ENCODE measurements at places on chromosomes 4 and X.

GRCh38 chrX:16594490-16594889 lies 55.5 kb upstream of the S100G start:
- no peak for DNase-seq

DNA sequence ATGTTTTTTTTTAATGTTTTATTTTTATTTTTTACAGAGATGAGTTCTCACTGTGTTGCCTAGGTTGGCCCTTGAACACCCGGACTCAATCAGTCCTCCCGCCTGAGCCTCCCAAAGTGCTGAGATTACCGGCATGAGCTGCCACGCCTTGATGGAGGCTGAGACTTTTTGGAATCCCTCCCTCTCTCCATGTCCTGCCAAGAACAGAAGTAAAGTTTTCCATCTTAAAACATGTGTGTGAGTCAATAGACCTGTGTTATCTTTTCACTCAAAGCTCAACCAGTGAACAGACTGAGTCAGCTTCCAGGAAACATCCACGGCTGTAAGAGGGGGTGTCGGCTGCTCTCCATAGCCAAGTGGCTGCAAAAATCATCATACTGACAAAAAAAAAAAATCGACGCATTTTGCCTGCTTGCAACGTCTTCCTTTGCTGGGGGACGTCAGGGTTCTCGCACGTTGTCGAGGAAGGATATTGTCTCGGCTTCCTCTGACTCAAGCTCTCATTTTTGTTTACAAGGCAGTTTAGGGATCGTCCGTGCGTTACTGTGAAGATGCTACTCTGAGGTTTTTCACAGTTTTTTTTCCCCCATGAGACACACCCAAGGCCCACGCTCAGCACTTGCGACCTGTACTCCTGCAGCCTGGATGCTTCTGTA lies 10.0 kb upstream of the ASMTL start:
- no peak for DNase-seq

DNA sequence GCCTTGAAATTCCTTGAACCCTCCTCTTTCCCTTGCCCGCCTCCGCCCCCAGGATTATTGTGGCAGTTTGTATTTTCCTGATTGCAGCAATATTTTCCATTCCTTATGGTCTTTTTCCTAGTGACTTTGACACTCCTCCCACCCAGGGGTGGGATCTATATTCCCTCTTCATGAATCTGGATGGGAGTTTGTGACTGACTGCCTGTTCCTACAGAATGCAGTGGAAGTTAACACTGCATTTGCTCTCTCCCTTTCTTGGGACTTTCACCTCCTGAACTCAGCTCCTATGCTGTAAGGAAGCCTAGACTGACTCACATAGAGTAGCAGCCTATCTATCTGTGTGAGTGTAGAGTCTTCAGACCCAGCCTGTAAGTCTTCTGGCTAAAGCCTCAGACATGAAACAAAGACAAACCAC lies 2.2 kb downstream of the FUNDC2 start:
- peak; percentile 25 for DNase-seq

- peak; percentile 12 for DNase-seq
Measured at GRCh38 chrX:64885850-64886249, 90.4 kb downstream of the ZC4H2 start.

- no peak for DNase-seq
Measured at GRCh38 chr4:18847249-18847890, 825.8 kb upstream of the LCORL start.

DNA sequence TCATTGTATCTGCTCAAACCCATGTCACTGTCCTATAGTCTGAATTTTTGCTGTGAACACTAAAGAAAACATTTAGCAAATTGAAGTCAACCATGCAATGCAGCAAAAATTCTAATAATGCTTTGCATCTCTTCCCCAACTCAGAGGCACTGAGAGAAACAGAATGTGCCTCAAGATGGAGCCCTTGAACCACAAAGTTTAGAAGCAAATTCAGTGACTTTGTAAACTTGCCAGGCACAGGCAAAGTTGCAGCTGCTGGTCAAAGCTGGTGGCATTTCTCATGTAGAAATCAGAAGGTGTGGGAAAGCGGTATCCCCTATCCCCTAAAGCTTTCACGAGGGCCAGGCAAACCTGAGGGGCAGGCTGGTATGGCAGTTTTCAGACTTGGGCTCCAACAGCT lies 121.7 kb upstream of the DIPK2B start:
- DNase-seq = peak; percentile 46

- DNase-seq = no peak
Measured at GRCh38 chr4:85544751-85545150, 69.8 kb downstream of the ARHGAP24 start.

DNA sequence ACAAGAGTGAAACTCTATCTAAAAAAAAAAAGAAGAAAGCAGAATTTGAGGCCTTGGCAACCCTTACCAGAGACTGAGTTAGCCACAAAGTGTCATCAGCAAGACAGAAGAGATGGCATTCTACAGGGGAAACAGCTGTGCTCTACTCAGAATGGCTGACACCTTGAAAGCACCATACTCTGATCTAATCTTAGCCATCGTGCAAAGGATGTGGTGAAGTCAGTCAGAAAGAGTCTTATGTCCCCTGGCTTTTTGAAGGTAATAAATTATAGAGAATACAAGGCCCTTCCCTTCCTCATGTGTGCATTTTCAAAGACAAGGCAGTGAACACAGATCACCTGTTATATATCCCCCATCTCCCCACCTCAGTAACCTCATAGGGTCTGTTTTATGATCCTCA lies 13.2 kb downstream of the CLNK start:
- no peak for DNase-seq

DNA sequence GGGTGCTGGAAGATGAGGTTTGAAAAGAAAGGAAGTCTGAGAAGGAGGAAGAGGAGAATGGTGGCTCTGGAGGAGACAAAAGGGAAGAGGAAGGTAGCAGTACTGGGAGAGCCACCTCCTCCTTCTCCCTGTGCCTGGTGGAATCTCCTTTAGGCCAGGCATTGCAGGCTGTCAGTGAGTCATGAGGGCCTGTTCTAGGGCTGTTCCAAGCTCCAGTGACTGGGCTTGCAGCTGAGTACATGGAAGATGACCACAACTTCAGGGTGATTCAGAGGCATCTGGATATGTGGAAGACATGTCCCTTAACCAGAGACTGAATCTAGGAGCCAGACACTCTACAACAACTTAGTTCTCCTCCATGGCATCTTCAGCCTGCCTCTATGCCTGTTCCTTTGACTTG lies 107.8 kb downstream of the EFNB1 start:
- DNase-seq = no peak

DNA sequence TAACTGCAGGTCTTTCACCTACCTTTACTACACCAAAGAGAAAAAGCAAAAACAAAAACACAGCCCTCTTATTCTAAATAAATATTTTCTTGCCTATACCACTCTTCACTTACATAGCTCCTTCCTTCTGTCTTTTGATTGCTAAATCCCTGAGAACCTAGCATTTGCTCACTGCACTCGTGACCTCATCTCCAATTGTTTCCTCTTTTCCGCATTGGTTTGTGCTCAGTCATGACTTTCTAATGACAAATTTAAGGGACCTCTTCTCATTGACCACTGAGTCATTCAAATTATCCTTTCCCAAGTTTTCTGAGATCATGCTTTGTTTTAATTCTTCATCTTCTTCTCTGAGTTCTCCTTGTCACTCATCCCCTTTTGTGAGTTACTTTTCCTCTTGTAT lies 1697.1 kb downstream of the STIM2 start:
- DNase-seq = peak; percentile 36

DNA sequence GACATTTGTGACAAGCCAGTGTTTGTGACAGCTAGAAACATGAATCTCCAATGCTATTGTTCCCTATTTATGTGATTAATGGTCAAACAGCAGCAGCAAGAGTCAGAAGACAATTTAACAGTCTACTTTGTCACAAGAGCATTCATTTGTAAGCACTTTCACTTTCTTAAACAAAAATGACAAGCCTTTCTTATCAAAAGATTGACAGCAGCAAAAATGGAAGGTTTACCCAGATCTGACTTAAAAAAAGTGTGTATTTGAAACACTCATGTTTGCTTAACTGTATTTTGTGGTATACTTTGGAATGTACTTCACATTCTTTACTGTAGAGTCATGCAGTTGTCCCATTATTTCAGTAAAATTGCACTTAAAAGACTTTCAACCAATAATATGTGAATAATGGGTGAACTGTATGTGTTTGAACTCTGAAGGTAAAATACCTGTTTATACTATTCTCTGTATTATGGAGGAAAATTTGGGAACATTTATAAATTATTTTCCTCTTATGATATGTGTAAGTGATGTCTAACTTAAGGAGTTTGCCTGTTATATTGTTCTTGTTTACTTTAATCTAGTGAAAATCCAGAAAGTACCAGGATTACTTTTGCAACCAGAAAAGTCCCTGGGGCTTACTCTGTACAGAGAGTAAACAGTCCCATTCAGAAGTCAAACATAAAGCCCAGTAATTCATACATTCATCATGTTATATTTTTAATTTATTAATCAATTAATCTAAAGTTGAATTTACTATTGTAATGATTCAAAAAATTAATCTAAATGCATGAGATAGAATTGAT lies 314.9 kb upstream of the TRAM1L1 start:
- no peak for DNase-seq

GRCh38 chr4:168097161-168097560 lies 4.8 kb downstream of the ANXA10 start:
- DNase-seq = no peak

GRCh38 chr4:71243091-71243833 lies 95.6 kb upstream of the SLC4A4 start:
- DNase-seq = no peak

- DNase-seq = no peak
Measured at GRCh38 chr4:155552180-155552579, 114.5 kb upstream of the GUCY1A1 start.

DNA sequence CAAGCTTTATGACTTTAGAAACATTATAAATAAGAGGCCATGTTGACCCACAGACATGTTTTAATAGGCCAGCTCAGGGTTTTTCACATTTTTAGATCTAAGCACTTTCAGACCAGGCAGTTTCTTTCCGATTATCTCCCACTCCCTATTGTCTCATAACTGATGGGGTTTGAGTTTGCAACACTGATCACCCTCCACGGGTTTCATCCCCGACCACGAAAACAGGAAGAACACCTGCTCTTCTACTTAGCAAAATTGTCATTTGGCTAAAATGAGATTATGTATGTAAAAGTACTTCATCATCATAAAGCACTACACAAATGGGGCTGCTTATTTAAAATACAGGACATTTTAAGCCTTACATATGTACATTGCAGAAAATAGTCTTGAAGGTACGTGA lies 407.9 kb downstream of the HNRNPD start:
- no peak for DNase-seq

DNA sequence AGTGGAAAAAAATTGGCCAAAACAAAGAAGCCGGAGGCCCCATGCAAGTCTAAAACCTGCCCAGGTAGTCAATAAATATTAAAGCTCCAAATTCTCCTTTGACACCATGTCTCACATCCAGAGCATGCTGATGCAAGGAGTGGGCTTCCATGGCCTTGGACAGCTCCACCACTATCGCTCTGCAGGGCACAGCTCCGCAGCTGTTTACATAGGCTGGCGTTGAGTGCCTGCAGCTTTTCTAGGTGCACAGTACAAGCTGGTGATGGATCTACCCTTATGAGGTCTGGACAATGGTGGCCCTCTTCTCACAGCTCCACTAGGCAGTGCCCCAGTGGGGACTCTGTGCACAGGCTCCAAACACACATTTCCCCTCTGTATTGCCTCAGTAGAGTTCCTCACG lies 84.2 kb upstream of the LANCL3 start:
- DNase-seq = no peak

- no peak for DNase-seq
Measured at GRCh38 chr4:16706251-16706650, 192.2 kb downstream of the LDB2 start.

- no peak for DNase-seq
Measured at GRCh38 chrX:108313669-108314068, 124.6 kb downstream of the COL4A6 start.

- no peak for DNase-seq
Measured at GRCh38 chr4:4740071-4740470, 119.4 kb upstream of the MSX1 start.

DNA sequence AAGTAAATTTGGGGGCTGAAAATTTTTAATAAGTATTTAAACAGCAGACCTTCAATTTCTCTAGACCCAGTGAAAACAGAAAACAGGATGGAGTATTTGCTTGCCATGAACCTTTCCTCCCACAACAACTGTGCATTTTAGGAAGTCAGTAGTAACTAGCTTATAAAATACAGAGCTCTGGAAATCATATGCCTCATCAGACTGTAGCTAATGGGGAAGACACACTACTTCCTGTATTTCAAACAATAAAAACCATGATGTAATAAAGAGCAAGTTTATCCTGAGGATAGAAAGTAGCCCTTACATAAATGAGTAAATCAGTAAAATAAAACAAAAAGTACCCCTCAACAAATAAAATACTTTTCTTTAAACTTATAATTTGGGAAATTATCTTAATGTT lies 280.1 kb upstream of the ZFP42 start:
- DNase-seq = peak; percentile 7

DNA sequence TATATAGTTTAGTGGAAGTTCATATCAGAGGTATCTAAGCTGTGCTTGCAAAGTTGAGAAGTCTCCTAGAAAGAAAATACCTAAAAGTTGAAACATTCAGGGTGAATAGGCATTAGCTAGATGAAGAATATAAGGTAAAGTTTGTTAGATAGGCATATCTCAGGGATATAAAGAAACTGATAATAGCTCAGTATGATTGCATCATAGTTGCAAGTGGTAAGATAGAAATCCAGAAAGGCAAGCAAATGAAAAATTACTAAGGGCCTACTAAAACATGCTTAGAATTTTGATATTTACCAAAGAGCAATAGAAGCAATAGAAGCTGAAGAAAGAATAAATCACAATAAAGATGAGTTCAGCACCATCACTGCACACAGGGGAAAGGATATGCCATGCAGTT lies 610.0 kb upstream of the ADGRL3 start:
- no peak for DNase-seq

- DNase-seq = no peak
Measured at GRCh38 chrX:87067795-87068369, 449.7 kb upstream of the KLHL4 start.

- DNase-seq = peak; percentile 37
Measured at GRCh38 chr4:184331268-184331995, 113.8 kb upstream of the ENPP6 start.

DNA sequence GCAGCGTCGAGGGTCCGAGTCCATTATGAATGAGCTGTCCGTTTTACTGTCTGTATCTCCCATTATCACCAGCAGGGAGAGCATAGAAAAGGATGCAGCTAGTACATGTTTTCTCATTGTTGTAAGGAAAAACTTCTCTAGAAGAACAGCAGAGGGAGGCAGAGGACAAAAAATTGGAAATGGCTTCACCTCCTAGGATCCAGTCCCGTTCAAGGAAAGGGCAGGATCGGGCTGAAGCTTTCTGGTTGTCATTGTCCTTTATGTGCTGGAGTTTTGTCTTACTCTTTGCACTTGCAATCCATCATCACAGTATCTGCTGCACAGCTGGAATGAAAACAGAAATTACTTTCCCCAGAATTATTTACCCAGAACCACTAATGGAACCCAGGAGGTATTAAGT lies 14.7 kb downstream of the NDP start:
- DNase-seq = peak; percentile 80

DNA sequence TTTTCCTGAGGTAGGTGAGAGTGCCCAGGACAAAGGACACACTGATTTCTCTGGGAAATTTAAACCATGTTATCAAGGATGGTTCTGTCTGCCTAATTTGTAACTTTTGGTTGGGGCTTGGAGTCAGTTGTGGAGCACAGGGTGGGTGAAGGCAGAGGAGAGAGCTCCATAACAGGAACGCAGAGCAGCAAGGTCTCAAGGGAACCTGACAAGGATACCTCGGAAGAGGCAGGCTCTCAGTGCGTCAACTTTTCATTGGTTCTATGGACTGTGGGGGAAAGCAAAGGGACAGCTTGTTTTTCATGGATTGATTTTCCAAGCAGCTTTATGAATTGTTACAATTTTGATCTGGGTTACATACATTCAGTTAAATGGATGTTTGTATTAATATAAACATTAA lies 110.4 kb downstream of the SLIT2 start:
- no peak for DNase-seq
